ENCODE measurements at places on chromosomes 11 and 22.
A peak's percentile ranks its signal among the peaks of the same experiment; 100 is the strongest.

DNA sequence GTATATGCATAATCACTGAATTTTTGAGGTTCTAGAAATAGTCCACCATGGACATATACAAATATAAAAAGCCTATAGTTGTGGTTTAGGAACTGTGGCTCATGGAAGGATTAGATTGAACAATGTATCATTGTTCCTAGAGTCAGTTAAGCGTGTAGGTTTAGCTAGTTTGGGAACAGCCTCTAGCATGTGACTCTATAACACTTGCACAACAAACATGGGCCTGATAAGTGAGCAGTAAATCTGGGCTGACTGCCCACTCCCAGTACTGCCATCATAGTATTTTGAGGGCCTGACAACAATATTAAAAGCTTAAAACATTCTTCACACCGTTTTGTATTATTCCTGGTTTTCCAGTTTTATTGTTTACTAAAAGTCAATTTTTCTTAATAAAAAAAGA is 47.0 kb downstream of the YAP1 start:
- DNase-seq: peak; percentile 44

DNA sequence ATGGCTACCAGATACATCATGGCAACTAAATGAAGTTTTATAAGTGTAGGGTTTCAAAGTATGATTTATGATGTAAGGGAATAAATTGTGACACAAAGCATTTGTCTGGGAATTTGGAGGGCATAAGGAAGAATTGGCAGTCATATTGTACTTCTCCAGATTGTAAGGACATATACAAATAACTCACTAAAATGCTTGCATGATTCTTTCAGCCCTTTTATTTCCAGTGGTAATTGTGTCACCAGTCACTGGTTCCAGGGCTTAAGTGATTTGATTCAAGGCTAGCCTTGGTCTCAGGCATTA is 299.4 kb upstream of the ANO5 start:
- no peak for DNase-seq

DNA sequence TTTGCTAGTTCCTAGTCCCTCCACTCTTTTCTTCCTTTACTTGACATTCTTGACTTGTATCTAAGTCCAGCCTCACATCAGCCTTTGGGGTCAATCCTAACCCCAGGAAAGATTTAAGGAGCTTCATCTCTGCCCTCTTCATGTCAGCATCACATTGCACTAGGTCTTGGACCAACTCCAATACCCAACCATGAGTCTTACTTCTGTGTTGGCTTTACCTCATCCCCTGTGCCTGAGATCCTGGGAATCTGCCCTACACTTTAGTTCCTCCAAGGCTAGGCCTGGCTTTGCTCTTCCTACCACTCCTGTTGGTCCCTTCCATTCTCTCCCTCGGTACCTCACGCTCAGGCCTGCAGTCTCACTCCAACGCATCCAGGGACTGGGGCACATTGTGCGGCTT is 117.0 kb downstream of the SLC1A2 start:
- no peak for DNase-seq

- no peak for DNase-seq
Measured at GRCh38 chr11:63629426-63629825, 15.2 kb upstream of the PLAAT3 start.

DNA sequence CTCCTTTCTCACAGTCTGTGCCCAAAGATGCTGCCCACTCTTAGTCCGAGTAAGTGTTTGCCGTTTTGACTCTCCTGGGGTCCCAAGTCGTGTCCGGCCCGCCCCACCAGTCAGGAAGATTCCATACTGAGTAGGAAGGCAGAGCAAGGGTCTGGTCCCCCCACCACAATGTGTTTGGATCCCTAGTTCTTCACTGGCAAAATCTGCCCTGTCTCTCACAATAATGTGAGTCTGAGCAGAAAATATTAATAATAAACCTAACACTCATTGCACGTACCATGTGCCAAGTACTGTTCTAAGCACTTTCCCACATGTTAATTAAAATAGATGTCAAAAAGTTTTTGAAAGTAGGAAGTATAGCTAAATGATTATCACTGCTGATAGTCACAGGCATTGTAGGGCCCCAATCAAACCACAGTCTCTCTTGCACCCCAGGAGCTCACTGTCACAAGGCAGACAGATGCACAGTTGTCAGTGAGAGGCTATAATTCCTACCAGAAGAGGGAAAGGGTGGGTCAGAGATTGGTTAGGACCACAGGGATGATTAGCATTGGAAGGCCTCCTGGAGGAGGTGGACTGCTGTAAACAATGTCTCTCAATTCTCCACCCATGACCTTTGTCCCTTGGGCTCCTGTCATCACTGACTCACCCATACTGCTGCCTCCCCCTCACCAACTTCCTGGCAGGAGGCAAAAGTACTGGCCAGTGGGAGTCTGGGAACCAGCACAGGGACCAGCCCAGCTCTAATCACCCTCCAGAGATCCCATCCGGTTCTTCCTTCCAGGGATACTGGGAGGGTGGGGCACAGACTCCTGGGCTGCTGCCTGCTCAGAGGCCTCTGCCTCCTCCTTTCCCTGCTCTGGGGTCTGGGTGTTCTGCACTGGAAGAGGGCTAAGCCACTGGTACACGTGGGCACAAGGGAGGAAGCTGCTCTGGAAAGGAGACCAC is 1.0 kb upstream of the POLD4 start:
- peak; percentile 97 for DNase-seq

Data from stromal cell of bone marrow (primary cell).